Activated CD4-positive, alpha-beta memory T cell treated with anti-CD3 and anti-CD28 coated beads for 36 hours (primary cell): ENCODE measurements at places on chromosomes 2 and 18. TPM values are rescaled to one million over a fixed set of nuclear protein-coding genes. Genes with fewer than 3 reads are reported as not detected.

GRCh38 chr2:172279813-172280212, 147.6 kb upstream of the ITGA6 start:
- no peak overlapping the region for H3K27ac ChIP-seq
- no peak for DNase-seq
- H3K36me3 ChIP-seq, result peaks cover 4% of the 10 kb centered on the region
- H3K4me1 ChIP-seq, result no peaks in the 10 kb centered on the region
- no peak overlapping the region for H3K4me3 ChIP-seq
- H3K27me3 ChIP-seq, result peaks cover 11% of the 10 kb centered on the region

GRCh38 chr2:169714699-169715098, 18.9 kb upstream of the KLHL23 start:
- no peaks in the 10 kb centered on the region for H3K36me3 ChIP-seq
- no peaks in the 10 kb centered on the region for H3K27me3 ChIP-seq
- no peak for DNase-seq

Gene FBLN7
- 40.2 TPM for total RNA-seq

Gene ALPP
- total RNA-seq, result not detected

GRCh38 chr2:121175326-121175725, 109.7 kb downstream of the TFCP2L1 start:
- DNase-seq, result no peak
- no peak overlapping the region for H3K27ac ChIP-seq
- H3K4me1 ChIP-seq, result no peaks in the 10 kb centered on the region
- H3K4me3 ChIP-seq, result no peak overlapping the region
- peaks cover 13% of the 10 kb centered on the region for H3K27me3 ChIP-seq
- H3K36me3 ChIP-seq, result no peaks in the 10 kb centered on the region

Gene NT5C1B
- total RNA-seq, result not detected

- H3K4me1 ChIP-seq, result peaks cover 22% of the 10 kb centered on the region
- peaks cover 11% of the 10 kb centered on the region for H3K27me3 ChIP-seq
- DNase-seq, result no peak
- H3K27ac ChIP-seq, result no peak overlapping the region
Measured at GRCh38 chr18:62346333-62347088, 21.4 kb downstream of the TNFRSF11A start.

DNA sequence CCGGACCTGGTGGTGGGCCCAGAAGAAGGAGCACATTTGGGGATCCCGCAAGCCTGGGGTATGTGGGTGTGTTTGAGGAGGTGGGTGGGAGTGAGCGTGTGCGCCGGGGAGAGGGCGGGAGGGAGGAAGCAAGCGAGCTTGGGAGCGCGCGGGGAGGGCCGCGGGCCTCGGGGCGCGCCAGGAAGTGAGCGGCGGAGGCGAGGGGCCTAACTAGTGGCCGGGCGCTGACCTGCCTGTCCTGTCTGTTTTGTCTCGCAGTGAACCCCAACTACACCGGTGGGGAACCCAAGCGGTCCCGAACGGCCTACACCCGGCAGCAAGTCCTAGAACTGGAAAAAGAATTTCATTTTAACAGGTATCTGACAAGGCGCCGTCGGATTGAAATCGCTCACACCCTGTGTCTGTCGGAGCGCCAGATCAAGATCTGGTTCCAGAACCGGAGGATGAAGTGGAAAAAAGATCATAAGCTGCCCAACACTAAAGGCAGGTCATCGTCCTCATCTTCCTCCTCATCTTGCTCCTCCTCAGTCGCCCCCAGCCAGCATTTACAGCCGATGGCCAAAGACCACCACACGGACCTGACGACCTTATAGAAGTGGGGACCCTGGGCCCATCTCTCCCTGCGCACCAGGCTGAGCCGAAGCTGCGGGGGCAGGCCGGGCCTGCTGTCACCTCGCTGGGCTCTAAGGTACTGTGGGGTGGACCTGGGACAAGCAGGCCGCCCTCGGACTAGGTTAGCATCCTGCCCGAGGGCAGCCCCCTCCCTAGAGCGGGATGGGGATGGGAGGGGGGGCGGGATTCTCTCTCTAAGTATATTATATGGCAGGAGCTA, 1.2 kb downstream of the HOXD4 start:
- peaks cover 73% of the 10 kb centered on the region for H3K27me3 ChIP-seq
- peaks cover 2% of the 10 kb centered on the region for H3K36me3 ChIP-seq
- H3K4me1 ChIP-seq, result peaks cover 13% of the 10 kb centered on the region

- H3K27ac ChIP-seq, result no peak overlapping the region
- H3K27me3 ChIP-seq, result peaks cover 25% of the 10 kb centered on the region
- no peak overlapping the region for H3K4me3 ChIP-seq
- H3K4me1 ChIP-seq, result peaks cover 2% of the 10 kb centered on the region
- no peak for DNase-seq
Measured at GRCh38 chr18:74579496-74580065, 18.1 kb upstream of the ZNF407 start.

- peaks cover 18% of the 10 kb centered on the region for H3K36me3 ChIP-seq
- no peak overlapping the region for H3K4me3 ChIP-seq
- no peaks in the 10 kb centered on the region for H3K27me3 ChIP-seq
- H3K27ac ChIP-seq, result no peak overlapping the region
- DNase-seq, result no peak
Measured at GRCh38 chr2:134131681-134132489, 122.0 kb upstream of the MGAT5 start.

Gene UGT1A10
- not detected for total RNA-seq

Gene GAREM2
- 2.8 TPM for total RNA-seq

Gene GCG
- total RNA-seq, result not detected

GRCh38 chr2:109279243-109279860, 150.3 kb downstream of the SH3RF3 start:
- no peak for DNase-seq
- no peak overlapping the region for H3K27ac ChIP-seq
- no peaks in the 10 kb centered on the region for H3K4me1 ChIP-seq
- H3K36me3 ChIP-seq, result no peaks in the 10 kb centered on the region
- H3K27me3 ChIP-seq, result no peaks in the 10 kb centered on the region
- no peak overlapping the region for H3K4me3 ChIP-seq

Gene REG3A
- total RNA-seq, result not detected

- H3K27ac ChIP-seq, result no peak overlapping the region
- H3K36me3 ChIP-seq, result no peaks in the 10 kb centered on the region
- H3K4me3 ChIP-seq, result no peak overlapping the region
- H3K27me3 ChIP-seq, result no peaks in the 10 kb centered on the region
Measured at GRCh38 chr2:8633735-8634313, 48.0 kb upstream of the ID2 start.

Gene MREG
- 10.2 TPM for total RNA-seq

Gene USP40
- total RNA-seq, result 19.3 TPM

GRCh38 chr18:49322765-49323490, 137.5 kb downstream of the DYM start:
- DNase-seq, result no peak
- H3K4me3 ChIP-seq, result no peak overlapping the region
- no peaks in the 10 kb centered on the region for H3K27me3 ChIP-seq

- peaks cover 2% of the 10 kb centered on the region for H3K36me3 ChIP-seq
- no peak for DNase-seq
- H3K27ac ChIP-seq, result no peak overlapping the region
- H3K4me1 ChIP-seq, result no peaks in the 10 kb centered on the region
Measured at GRCh38 chr18:3159830-3160229, 59.9 kb downstream of the MYOM1 start.

Gene CYTIP
- total RNA-seq, result 388 TPM

Gene GYPC
- total RNA-seq, result 123 TPM

DNA sequence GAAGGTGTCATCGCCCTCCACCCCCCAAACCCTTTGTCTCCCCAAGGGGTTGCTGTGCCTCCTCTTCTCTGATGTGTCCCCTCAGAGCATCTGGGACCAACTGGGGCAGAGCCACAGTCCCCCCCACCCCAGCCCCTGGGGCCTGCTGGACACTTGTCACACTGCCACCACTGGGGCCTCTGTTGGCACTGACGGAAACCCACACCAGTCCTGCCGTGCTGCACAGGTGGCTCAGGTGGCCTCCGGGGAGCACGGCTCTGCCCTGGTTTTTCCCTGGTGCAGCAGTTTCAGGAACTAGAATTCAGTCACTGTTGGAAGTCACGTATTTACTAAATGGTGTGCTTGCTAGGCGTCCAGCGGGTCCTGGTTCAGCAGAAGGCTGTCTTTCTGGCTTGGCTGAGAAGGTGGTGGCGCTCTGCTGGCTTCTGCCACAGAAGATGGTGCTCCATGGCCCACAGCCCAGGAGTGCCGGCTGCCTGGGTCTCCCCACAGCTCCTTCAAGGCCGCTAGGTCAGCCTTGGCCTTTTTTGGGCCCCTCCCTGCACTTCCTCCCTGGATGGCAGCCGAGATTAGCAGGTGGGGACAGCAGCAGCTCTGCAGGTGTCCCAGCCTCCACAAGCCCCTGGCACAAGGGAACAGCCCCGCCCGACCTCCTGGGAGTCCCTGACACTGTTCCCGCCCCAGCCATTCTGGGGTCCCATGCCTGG, 18.6 kb upstream of the KLHL30 start:
- no peak overlapping the region for H3K4me3 ChIP-seq
- H3K36me3 ChIP-seq, result no peaks in the 10 kb centered on the region
- H3K27me3 ChIP-seq, result peaks cover 9% of the 10 kb centered on the region
- no peak overlapping the region for H3K27ac ChIP-seq

GRCh38 chr2:24616616-24617015, 125.6 kb downstream of the NCOA1 start:
- peaks cover 14% of the 10 kb centered on the region for H3K4me1 ChIP-seq
- H3K27me3 ChIP-seq, result no peaks in the 10 kb centered on the region
- DNase-seq, result no peak
- H3K36me3 ChIP-seq, result peaks cover 8% of the 10 kb centered on the region
- H3K4me3 ChIP-seq, result no peak overlapping the region
- H3K27ac ChIP-seq, result no peak overlapping the region

GRCh38 chr2:191611614-191612013, 66.3 kb upstream of the NABP1 start:
- no peak overlapping the region for H3K27ac ChIP-seq
- no peak for DNase-seq
- H3K4me3 ChIP-seq, result no peak overlapping the region

DNA sequence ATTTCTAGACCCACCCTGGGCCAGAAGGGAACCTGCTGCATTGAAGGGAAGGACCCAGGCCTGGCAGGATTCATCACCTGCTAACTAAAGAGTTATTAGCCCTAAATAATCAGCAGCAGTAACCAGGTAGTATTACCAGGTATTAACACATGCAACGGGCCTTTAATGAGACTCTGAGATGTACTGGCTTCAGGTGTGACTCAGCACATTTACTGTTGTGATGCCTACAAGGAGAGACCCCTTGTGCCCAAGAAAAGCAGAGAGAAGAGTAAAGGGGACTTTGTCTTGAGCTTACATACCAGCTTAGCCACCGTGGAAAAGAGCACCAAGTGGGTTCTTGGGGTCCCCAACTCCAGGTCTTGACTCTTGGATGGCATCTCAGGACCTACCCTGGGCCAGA, 243.1 kb upstream of the SLC39A10 start:
- H3K27me3 ChIP-seq, result no peaks in the 10 kb centered on the region
- H3K4me3 ChIP-seq, result no peak overlapping the region
- no peaks in the 10 kb centered on the region for H3K36me3 ChIP-seq
- H3K27ac ChIP-seq, result no peak overlapping the region

Gene PDCD1
- 47.6 TPM for total RNA-seq

Gene DES
- total RNA-seq, result not detected

Gene CKAP2L
- 42.1 TPM for total RNA-seq

GRCh38 chr2:145166731-145167302, 646.9 kb upstream of the ZEB2 start:
- no peak for DNase-seq
- H3K4me1 ChIP-seq, result no peaks in the 10 kb centered on the region

- no peak overlapping the region for H3K27ac ChIP-seq
- peaks cover 11% of the 10 kb centered on the region for H3K27me3 ChIP-seq
- H3K36me3 ChIP-seq, result no peaks in the 10 kb centered on the region
- DNase-seq, result no peak
- H3K4me3 ChIP-seq, result no peak overlapping the region
- H3K4me1 ChIP-seq, result peaks cover 18% of the 10 kb centered on the region
Measured at GRCh38 chr18:76363436-76364120, 131.5 kb downstream of the ZNF516 start.
